Fibroblast of lung (primary cell): ENCODE measurements at places on chromosomes 13 and 19. TPM values are rescaled to one million over a fixed set of nuclear protein-coding genes. Genes with fewer than 3 reads are reported as not detected.

The FPR3 gene
- under 0.01 TPM in 1 of 2 replicates, not detected in the other for total RNA-seq

The TMEM147 gene
- 79.6 and 95.3 TPM in 2 replicates for total RNA-seq

The CYP2F1 gene
- not detected in 2 replicates for total RNA-seq

The TSC22D1 gene
- total RNA-seq, result 57.8 and 97.6 TPM in 2 replicates

The CAPS gene
- 2.6 and 7.3 TPM in 2 replicates for total RNA-seq

The C5AR1 gene
- total RNA-seq, result under 0.01 and 0.33 TPM in 2 replicates

The FAM216B gene
- under 0.01 and 0.26 TPM in 2 replicates for total RNA-seq

The ZNF471 gene
- 4.4 and 9.2 TPM in 2 replicates for total RNA-seq

The ACER1 gene
- not detected in 2 replicates for total RNA-seq

The TMEM59L gene
- 0.33 and 0.51 TPM in 2 replicates for total RNA-seq
